Suppressor macrophage treated with lipopolysaccharide for 1 hour (primary cell): ENCODE measurements at places on chromosomes 13 and 19.

DNA sequence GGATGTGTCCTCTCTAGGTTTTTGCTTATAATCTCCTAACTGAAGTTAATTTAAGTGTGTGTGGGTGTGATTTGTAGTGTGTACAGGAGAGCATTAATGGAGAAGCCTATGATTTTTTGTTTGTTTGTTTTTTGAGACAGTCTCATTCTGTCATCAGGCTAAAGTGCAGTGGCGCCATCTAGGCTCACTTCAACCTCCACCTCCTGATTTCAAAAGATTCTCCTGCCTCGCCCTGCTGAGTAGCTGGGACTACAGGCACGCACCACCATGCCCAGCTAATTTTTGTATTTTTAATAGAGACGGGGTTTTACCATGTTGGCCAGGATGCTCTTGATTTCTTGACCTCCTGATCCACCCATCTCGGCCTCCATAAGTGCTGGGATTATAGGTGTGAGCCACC is 20.6 kb downstream of the ZNF701 start:
- DNase-seq, result no peak

DNA sequence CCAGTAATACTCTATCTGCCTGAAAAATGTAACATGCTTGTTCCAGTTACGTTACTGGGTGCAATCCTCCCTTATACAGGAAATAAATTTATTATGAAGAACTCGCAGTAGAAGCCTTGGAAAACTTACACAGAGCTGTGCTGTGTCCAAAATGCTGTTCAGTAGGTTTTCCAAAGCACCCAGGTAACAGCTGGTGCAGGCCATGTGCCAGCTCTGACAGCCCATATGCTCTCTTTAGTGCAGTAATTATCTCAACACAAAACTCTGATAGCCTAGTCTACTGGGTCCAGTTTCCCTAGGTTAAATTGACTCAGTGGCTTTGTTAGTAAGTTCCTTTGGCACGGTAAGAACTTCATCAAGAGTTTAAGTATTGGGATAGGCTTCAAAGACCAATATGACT is 120.7 kb upstream of the OBI1 start:
- DNase-seq, result no peak

- no peak for DNase-seq
Measured at GRCh38 chr13:85509512-85509911, 289.7 kb downstream of the SLITRK6 start.

- DNase-seq, result no peak
Measured at GRCh38 chr19:17098326-17098725, 22.7 kb downstream of the MYO9B start.

DNA sequence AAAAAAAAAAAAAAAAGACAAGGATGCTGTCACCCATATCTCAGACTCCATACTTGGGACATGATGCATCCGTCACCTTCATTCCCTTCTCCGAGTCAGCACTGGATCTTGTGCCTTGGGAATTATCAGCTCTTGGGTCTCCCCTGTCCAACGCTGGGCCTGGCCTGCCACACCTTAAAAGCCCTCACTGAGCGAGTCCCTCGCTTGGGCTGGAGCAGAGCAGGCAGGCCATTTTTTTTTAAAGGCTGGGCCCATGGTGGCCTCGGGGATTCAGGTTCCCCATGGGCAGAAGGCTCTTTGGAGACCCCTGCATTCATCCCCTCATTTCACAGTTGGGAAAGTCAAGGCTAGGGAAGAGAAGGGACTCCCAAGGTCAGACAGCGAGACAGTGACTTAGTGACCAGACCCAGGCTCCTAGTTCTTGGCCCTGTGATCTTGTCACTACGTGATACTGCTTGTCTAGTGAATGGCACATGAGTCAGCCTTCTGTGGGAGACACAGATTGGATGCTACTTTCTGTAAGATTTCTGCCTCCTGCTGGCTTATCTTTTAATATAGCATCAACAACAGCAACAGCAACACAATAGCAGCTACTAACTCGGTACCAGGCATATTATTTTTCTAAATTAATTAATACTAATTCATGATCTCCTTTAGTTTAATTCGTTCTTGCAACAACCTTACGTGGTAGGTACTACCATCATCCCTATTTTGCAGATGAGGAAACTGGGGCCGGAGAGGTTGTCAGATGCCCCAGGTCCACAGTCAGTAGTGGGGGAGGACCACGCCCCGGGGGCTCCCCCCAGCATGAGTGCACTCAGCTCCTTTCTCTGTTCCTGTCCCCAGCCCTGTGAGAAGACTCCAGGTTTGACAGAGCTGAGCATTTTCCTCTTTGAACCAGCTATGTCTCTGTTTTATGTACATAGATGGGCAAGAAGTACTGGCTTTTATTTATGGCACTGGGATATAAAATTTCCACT is 27.4 kb upstream of the ZNF536 start:
- DNase-seq, result no peak
